ENCODE measurements at places on chromosomes 3 and 15. TPM values are rescaled to one million over a fixed set of nuclear protein-coding genes. Genes with fewer than 3 reads are reported as not detected.

The NR2E3 gene
- total RNA-seq: not detected

The CDCP1 gene
- 0.23 TPM for total RNA-seq

The RASA2 gene
- 29.8 TPM for total RNA-seq

The NTRK3 gene
- 65.7 TPM for total RNA-seq

The CGNL1 gene
- 11.3 TPM for total RNA-seq

The FBXO22 gene
- total RNA-seq: 20.3 TPM

The CACNA2D2 gene
- 25.4 TPM for total RNA-seq

The SH2D7 gene
- total RNA-seq: not detected

The CACNA2D3 gene
- 69.7 TPM for total RNA-seq

The AADACL2 gene
- total RNA-seq: not detected

The UBXN7 gene
- 42.4 TPM for total RNA-seq

The SLC9A9 gene
- total RNA-seq: 13.4 TPM

The THAP10 gene
- total RNA-seq: 6.0 TPM

The RTP4 gene
- total RNA-seq: 0.23 TPM

The STXBP5L gene
- 23.8 TPM for total RNA-seq

The ALPK3 gene
- 2.5 TPM for total RNA-seq

The GOLGA8Q gene
- 0.69 TPM for total RNA-seq

The EFCC1 gene
- total RNA-seq: 1.6 TPM

The SMAD6 gene
- 3.5 TPM for total RNA-seq

The FOXB1 gene
- total RNA-seq: 2.1 TPM

The IL5RA gene
- 11.1 TPM for total RNA-seq

The PP2D1 gene
- total RNA-seq: not detected

The NR1I2 gene
- 0.23 TPM for total RNA-seq

The FBXO40 gene
- total RNA-seq: not detected

The ATP13A5 gene
- total RNA-seq: 0.92 TPM

The TUSC7 gene
- total RNA-seq: not detected

The SUSD5 gene
- 7.4 TPM for total RNA-seq

The CX3CR1 gene
- total RNA-seq: 28.8 TPM

The STRIT1 gene
- total RNA-seq: 2.1 TPM

The SCN11A gene
- total RNA-seq: 0.46 TPM

The P2RY14 gene
- total RNA-seq: 1.4 TPM

The C3orf22 gene
- total RNA-seq: not detected

The PPP1R14D gene
- total RNA-seq: not detected
